PC-3 (cell line): ENCODE measurements at places on chromosomes 5 and 9. TPM values are rescaled to one million over a fixed set of nuclear protein-coding genes. Genes with fewer than 3 reads are reported as not detected.

DNA sequence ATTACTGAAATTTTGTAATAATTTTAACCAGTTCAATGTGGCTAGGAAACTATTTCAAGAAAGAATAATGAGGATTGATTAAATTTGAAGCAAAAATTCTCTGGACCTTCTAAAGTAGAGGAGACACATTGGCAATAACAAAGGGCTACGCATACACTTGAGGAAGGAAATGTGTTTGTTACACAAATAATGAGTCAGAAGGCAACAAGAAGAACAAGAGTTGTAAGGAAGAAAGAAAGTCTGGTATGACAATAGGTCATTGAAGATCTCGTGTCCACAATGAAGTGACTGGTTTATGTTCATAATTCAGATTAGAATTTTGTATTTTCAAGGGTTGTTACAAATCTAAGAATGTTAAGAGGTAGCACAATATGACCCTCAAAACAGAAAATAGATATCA, 25.8 kb downstream of the ST8SIA4 start:
- H3K36me3 ChIP-seq = no peaks in the 10 kb centered on the region
- no peaks in the 10 kb centered on the region for H3K27me3 ChIP-seq
- no peak overlapping the region for H3K4me3 ChIP-seq
- peaks cover 12% of the 10 kb centered on the region for H3K4me1 ChIP-seq
- DNase-seq = peak; percentile 77

- H3K36me3 ChIP-seq = no peaks in the 10 kb centered on the region
- H3K4me1 ChIP-seq = no peaks in the 10 kb centered on the region
- no peaks in the 10 kb centered on the region for H3K27me3 ChIP-seq
- no peak overlapping the region for H3K4me3 ChIP-seq
- no peak overlapping the region for H3K27ac ChIP-seq
These were observed 9.1 kb upstream of the AK3 start for GRCh38 chr9:4750023-4750673.

GRCh38 chr5:117681431-117682254, 1107.0 kb upstream of the SEMA6A start:
- no peaks in the 10 kb centered on the region for H3K27me3 ChIP-seq
- no peak overlapping the region for H3K4me3 ChIP-seq
- DNase-seq = no peak

GRCh38 chr5:76547891-76548524, 75.2 kb downstream of the F2RL2 start:
- no peak overlapping the region for H3K4me3 ChIP-seq
- no peak for DNase-seq
- H3K36me3 ChIP-seq = no peaks in the 10 kb centered on the region
- no peak overlapping the region for H3K27ac ChIP-seq
- peaks cover 39% of the 10 kb centered on the region for H3K27me3 ChIP-seq

The BAAT gene
- total RNA-seq = 0.07 TPM in 1 of 2 replicates, not detected in the other

DNA sequence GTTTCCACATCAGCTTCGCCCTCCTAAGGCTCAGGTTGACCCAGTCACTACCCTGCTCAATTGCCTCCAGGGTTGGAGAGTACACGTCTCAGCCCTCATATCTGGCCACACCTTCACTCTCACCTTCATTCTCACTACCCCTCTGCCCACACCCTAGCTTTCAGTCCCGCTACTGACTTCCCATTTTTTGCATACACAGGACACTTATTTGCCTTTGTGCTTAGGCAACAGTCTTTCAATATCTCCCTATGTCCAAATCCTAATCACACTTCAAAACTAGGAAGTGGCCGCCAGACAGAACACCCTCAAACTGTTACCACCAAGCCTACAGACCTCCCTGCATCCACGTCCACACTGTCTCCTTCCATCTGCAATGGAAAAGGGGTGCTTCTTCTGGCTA, 10.9 kb downstream of the MCTP1 start:
- no peak overlapping the region for H3K4me3 ChIP-seq
- no peak for DNase-seq
- peaks cover 45% of the 10 kb centered on the region for H3K27me3 ChIP-seq
- no peak overlapping the region for H3K27ac ChIP-seq
- no peaks in the 10 kb centered on the region for H3K36me3 ChIP-seq
- no peaks in the 10 kb centered on the region for H3K4me1 ChIP-seq

GRCh38 chr9:133604214-133604613, 5.0 kb downstream of the FAM163B start:
- DNase-seq = no peak
- no peaks in the 10 kb centered on the region for H3K36me3 ChIP-seq
- no peaks in the 10 kb centered on the region for H3K4me1 ChIP-seq
- H3K27ac ChIP-seq = no peak overlapping the region

The HNRNPH1 gene
- total RNA-seq = 533 and 610 TPM in 2 replicates

The NRG2 gene
- total RNA-seq = 1.8 and 3.2 TPM in 2 replicates

- H3K27ac ChIP-seq = peak overlapping the region; percentile 94
- H3K4me1 ChIP-seq = peaks cover 37% of the 10 kb centered on the region
- peak; percentile 44 for DNase-seq
- no peaks in the 10 kb centered on the region for H3K27me3 ChIP-seq
These were observed 760 bp upstream of the MAN1B1 start for GRCh38 chr9:137085920-137086530.

The TNPO1 gene
- 187 and 197 TPM in 2 replicates for total RNA-seq

The ERCC8 gene
- 2.1 and 2.6 TPM in 2 replicates for total RNA-seq

- no peak overlapping the region for H3K4me3 ChIP-seq
- no peaks in the 10 kb centered on the region for H3K36me3 ChIP-seq
- H3K27ac ChIP-seq = no peak overlapping the region
- H3K27me3 ChIP-seq = no peaks in the 10 kb centered on the region
- peaks cover 26% of the 10 kb centered on the region for H3K4me1 ChIP-seq
- peak; percentile 50 for DNase-seq
These were observed 466.9 kb upstream of the ARRDC3 start for GRCh38 chr5:91850031-91850430.

DNA sequence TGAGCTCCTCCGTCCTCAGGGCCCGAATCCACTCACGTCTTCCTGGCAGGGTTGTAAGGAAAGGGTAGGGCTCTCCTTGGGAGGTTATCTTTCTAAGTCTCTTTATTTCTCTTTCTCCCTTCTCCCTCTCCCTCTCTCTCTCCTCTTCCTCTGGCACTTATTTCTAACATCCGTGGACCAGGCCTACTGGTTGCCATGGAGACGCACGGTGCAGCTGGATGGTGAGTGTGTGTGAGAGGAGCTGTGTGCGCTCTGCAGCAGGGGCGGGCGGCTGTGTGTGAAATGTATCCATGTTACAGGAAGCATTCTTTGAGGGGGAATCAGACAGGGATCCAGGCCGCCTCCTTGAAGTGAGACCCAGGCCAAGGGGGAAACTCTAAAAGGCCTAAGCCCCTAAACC, 32.2 kb downstream of the PCDH1 start:
- no peak overlapping the region for H3K27ac ChIP-seq
- H3K4me1 ChIP-seq = peaks cover 34% of the 10 kb centered on the region
- no peaks in the 10 kb centered on the region for H3K36me3 ChIP-seq
- no peak overlapping the region for H3K4me3 ChIP-seq
- no peak for DNase-seq

The PRDM9 gene
- 0.11 and 0.12 TPM in 2 replicates for total RNA-seq

The DAB2 gene
- total RNA-seq = 11.8 and 14.1 TPM in 2 replicates

GRCh38 chr9:8762479-8763085, 963.0 kb upstream of the DMAC1 start:
- H3K27ac ChIP-seq = no peak overlapping the region
- no peaks in the 10 kb centered on the region for H3K36me3 ChIP-seq
- H3K4me1 ChIP-seq = no peaks in the 10 kb centered on the region
- DNase-seq = no peak

DNA sequence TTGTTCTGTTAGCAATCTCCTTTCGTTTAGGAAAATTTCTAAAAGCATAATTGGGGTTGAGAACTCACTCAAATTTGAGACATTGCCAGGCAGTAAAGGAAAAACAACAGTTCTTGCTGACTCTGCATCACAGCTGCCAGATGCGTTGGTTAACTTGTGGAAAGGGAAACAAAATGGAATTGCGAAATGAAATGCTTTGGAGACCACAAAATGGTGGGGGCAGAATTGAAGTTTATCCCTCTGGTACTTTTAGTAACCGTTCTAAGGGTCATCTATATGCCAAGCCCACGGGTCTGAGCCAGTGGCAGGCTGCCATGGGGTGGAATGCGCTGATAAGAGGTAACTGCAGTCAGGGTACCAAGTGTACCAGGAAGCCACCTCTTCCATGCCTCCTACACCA, 28.6 kb upstream of the SELENOP start:
- no peak for DNase-seq
- no peaks in the 10 kb centered on the region for H3K36me3 ChIP-seq
